AML-193 (cell line): ENCODE measurements at places on chromosomes 4 and X.

DNA sequence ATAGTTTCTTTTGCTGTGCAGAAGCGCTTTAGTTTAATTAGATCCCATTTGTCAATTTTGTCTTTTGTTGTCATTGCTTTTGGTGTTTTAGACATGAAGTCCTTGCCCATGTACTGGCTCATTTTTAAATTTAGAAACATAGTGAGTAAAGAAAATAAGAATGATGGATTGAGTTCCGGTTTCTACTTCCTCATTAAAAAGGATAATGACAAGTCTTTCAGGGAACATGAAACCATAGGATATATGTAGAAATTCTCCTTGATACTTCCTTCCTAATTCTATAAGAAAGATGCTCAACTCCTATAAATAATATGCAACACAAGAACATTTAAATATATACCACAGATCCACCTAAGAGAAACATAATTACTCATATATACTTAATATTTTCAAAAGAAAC is 240.9 kb downstream of the BANK1 start:
- DNase-seq = no peak

DNA sequence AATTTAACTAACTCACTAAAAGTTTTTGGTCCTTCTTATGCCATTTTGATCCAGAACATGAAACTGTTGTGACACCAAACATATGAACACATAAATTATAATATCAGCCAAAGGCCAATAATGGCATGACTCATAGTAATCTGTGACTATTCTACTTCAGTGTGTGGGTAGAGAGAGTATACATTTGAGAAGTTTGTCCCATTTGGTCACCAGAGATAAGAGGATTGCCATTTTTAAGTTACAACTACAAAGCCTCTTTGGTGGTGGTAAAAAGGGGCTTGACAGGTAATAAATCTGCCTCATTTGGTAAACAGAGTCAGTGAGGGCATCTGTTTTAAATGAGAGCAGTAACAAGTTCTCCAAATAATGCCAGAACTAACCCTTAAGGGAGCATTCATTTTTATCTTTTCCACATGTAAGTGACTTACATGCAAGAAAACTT is 117.9 kb downstream of the TBC1D19 start:
- no peak for DNase-seq

- peak; percentile 45 for DNase-seq
Observed at GRCh38 chr4:74189331-74190043, 31.6 kb downstream of the MTHFD2L start.

- no peak for DNase-seq
Observed at GRCh38 chr4:149223659-149224058, 592.0 kb downstream of the IQCM start.

DNA sequence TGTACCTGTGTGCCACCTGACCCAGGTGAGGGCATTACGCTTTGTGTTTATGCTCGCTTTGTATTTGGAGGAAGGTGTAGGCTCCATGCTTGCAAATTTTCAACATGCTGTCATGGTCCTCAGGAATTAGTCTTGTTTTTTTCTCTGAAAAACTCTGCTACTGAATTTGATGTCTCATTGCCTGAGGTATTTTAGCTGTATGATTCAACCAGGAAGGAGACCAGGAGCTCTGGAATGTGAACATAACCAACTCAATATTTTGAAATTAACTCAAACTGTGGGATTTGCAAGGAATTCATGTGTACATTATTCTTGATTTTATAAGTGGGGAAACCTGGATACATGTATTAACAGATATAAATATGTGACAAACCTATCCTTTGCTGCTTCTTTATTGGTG is 134.1 kb downstream of the SLC4A4 start:
- no peak for DNase-seq

GRCh38 chrX:22202251-22202650 is 70.5 kb upstream of the CBLL2 start:
- DNase-seq = no peak

DNA sequence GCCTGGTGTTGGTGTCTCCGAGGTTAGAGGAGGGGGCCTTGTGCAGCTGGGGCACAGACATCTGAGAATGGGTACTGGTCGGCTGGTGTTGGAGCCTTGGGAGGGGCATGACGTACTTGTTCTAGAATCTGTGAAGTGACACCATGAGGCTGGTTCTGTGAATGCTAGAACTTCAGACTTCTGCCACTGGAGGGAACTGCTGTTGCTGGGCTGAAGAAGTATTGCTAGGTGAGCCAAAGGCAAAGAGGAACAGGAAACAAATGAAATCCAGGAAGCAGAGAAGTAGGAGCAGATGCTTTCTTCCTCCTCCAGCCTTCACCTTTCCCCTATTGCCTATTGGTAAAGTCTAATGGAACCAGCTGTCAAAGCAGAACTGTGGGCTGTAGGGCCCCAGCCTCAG is 120.9 kb upstream of the DDIT4L start:
- peak; percentile 71 for DNase-seq

GRCh38 chr4:42048394-42048793 is 58.1 kb downstream of the SLC30A9 start:
- no peak for DNase-seq

GRCh38 chrX:147376601-147377422 is 534.9 kb upstream of the FMR1 start:
- no peak for DNase-seq

DNA sequence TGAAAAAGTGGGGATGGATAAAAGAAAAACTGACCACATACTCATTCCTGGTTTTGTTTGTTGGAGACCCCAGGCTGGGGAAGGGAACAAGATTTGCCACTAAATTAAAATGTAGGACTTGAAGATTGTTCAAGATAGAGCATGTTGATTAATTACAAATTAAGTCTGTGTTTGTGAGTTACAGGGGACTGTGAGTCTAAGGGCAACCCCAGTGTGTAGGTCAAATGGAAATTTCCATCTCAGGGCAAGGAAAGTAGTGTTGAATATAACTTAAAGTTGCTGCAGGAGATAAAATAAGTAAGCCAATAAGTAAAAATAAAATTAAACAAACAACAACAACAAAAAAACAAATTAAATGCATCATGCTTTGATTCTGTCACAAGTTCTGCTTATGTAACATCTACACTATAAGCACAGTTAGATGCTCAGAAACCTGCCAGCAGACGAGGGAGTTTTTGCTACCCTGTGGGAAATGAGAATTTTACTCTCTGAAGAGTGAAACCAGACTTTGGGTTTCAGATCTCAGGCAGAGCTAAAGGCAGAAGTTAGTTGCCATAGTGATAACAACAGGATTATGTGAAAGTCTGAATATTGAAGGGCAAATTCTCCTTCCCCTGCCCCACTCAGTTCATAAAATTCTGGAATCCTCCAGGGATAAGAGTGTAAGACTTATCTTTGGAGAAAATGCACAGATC is 352.3 kb downstream of the GRXCR1 start:
- no peak for DNase-seq

DNA sequence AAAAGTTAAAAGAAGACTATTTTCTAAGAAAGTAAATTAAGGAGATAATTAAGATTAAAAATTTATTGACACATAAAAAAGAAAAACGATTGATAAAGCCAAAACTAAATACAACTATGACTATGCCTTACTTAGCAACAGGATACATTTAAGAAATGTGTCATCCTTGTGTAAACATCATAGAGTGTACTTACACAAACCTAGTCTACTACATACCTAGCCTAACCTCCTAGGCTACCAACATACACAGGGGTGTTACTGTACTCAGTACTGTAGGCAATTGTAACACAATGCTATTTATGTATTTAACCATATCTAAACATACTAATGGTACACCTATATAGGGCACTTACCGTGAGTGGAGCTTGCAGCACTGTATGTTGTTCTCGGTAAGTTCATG is 108.3 kb downstream of the ANXA10 start:
- no peak for DNase-seq

DNA sequence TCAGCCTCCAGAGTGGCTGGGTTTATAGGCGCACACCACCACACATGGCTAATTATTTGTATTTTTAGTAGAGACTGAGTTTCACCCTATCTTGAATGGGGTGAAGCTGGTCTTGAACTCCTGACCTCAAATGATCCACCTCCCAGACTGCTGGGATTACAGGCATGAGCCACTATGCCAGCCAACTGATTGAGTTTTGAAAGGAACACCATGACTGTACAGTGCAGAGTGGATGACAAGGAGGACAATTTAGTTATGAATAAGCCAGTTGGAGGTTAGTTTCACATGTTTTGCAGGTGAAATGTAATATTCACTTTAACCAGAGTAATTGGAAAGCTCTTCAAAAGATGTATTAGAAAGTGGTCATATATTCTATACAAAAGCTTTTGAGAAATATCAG is 60.8 kb downstream of the PCDH18 start:
- no peak for DNase-seq

DNA sequence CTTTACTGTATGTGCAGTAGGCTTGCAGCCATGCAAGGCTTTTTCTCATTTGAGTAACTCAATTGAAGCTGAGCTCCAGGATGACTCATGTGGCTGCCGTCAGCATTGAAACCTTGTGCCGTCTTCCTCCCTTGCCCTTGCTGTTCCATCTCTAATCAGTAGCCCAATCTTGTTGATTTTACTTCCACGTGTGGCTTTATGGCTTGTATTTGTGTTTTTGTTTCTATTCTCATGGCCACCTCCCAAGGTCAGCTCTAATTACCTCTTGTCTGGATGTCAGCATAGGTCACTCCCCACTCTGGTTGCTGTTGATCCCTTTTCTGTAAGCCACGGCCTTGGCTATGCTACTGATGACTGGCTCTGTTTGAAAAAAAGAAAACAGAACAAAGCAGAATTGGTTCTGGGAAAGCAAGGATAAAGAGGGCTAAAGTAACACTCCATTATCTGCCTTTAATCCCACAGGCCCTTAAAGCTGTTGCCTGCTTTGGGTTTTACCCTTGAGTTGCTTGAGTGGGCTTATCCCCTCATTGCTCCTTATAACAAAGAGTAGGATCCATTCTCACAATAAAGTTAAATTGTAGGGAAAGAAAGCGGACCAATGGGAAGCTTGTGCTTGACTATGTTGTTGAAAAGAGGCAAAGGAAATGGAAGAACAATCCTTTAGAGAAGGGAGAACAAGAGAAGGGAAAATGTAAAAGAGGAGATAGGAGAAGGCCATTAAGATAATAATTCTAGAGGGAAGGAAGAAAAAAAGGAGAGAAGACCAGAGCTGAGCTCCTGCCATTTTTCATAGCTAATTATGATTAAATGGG is 173.9 kb upstream of the PGRMC2 start:
- no peak for DNase-seq

GRCh38 chr4:70801265-70801809 is 38.4 kb downstream of the GRSF1 start:
- no peak for DNase-seq

- DNase-seq = no peak
Observed at GRCh38 chrX:108055546-108055945, 10.7 kb downstream of the VSIG1 start.

DNA sequence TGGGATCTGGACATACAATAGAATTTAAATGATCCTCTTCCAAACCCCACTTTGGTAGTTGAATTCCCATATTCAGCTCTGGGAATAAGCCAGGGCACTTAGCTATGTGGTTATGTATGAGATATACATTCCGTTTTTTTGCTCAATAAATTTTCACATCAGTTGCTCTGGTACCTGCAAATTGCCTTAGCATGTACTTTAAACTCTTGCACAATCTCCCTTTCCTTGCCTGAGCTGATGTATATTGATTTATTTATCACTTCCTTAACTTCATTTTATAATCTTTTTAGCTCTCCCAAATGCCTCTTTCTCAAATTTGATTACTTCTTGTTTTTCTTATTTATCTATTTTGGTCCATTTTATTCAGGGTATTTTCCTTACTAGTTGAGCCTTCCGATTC is 90.1 kb upstream of the AGA start:
- no peak for DNase-seq

DNA sequence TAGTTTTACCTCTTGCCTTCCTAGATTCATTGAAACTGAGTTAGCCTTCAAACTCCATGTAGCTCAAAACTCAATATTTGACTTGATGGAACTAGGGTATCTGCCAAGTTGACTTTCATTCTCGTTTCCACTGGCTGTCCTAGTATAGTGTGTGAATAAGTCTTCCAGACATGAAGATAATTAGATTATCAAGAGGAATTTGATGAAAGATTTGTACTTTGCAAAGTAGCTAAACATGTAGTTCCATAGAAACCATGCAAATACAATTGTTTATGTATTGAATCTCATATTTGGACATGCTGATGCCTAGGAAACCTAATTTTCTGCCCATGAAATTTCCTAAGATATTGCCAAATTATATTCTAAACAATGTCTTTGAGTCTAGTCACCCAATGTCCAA is 297.5 kb downstream of the ARHGAP24 start:
- no peak for DNase-seq
